Progenitor cell of endocrine pancreas (in vitro differentiated cells): ENCODE measurements at places on chromosomes 13 and 19. TPM values are rescaled to one million over a fixed set of nuclear protein-coding genes. Genes with fewer than 3 reads are reported as not detected.

The PEAK3 gene
- total RNA-seq, result not detected in 2 replicates

The PRR19 gene
- total RNA-seq, result 3.2 and 3.4 TPM in 2 replicates

The ZNF208 gene
- total RNA-seq, result not detected in 2 replicates

The IGFLR1 gene
- total RNA-seq, result 5.1 TPM in 2 replicates

The FCAR gene
- total RNA-seq, result not detected in 2 replicates

The ELAVL3 gene
- 0.87 and 1.4 TPM in 2 replicates for total RNA-seq

The NCAN gene
- total RNA-seq, result 0.17 and 0.36 TPM in 2 replicates

The NFIX gene
- total RNA-seq, result 0.46 and 0.51 TPM in 2 replicates

The SELENOV gene
- total RNA-seq, result 5.1 and 6.5 TPM in 2 replicates

The SLC10A2 gene
- not detected in 2 replicates for total RNA-seq

The TEX29 gene
- 0.43 and 0.44 TPM in 2 replicates for total RNA-seq

The SH2D3A gene
- 19.8 and 20.0 TPM in 2 replicates for total RNA-seq

The ZNF534 gene
- 0.22 and 0.49 TPM in 2 replicates for total RNA-seq

The HCST gene
- 1.6 TPM in 1 of 2 replicates, not detected in the other for total RNA-seq

The CGB7 gene
- 0.38 and 0.80 TPM in 2 replicates for total RNA-seq

The ZNF793 gene
- 24.8 and 30.9 TPM in 2 replicates for total RNA-seq

The KLF1 gene
- total RNA-seq, result not detected in 2 replicates

The TMPRSS9 gene
- not detected in 2 replicates for total RNA-seq

The SHD gene
- 0.74 and 0.82 TPM in 2 replicates for total RNA-seq

The BEST2 gene
- not detected in 2 replicates for total RNA-seq

The KLK14 gene
- 0.62 and 0.89 TPM in 2 replicates for total RNA-seq

The CACNG7 gene
- 0.18 TPM in 1 of 2 replicates, not detected in the other for total RNA-seq

The OR4F17 gene
- not detected in 2 replicates for total RNA-seq

The ZNF350 gene
- total RNA-seq, result 14.2 and 14.3 TPM in 2 replicates

The MTUS2 gene
- total RNA-seq, result 9.2 and 9.3 TPM in 2 replicates

The CGB8 gene
- not detected in 2 replicates for total RNA-seq

The SIGLECL1 gene
- total RNA-seq, result not detected in 2 replicates

The ZNF699 gene
- 6.6 and 8.0 TPM in 2 replicates for total RNA-seq

The CEACAM4 gene
- total RNA-seq, result not detected in 2 replicates

The SBSN gene
- 0.16 and 0.24 TPM in 2 replicates for total RNA-seq

The CAMSAP3 gene
- 103 and 115 TPM in 2 replicates for total RNA-seq

The SBNO2 gene
- 40.9 and 43.2 TPM in 2 replicates for total RNA-seq

The ZNF177 gene
- 12.7 and 12.9 TPM in 2 replicates for total RNA-seq

The NOP53 gene
- 301 and 312 TPM in 2 replicates for total RNA-seq
